Cardiac ventricle fibroblast (primary cell): ENCODE measurements at places on chromosomes 11 and 22. TPM values are rescaled to one million over a fixed set of nuclear protein-coding genes. Genes with fewer than 3 reads are reported as not detected.

The CHST1 gene
- total RNA-seq: 74.1 and 83.0 TPM in 2 replicates

The HBB gene
- not detected in 2 replicates for total RNA-seq

The KCNQ1OT1 gene
- total RNA-seq: 1.1 and 1.3 TPM in 2 replicates

The DDIAS gene
- 0.34 and 0.62 TPM in 2 replicates for total RNA-seq

The SLC16A8 gene
- total RNA-seq: 0.34 and 0.62 TPM in 2 replicates

The HOATZ gene
- not detected in 2 replicates for total RNA-seq

The NECTIN1 gene
- 2.3 TPM in 2 replicates for total RNA-seq

The GRK3 gene
- 0.56 and 5.0 TPM in 2 replicates for total RNA-seq

The FDXACB1 gene
- 1.5 and 2.5 TPM in 2 replicates for total RNA-seq

The CDK2AP2 gene
- total RNA-seq: 29.5 and 35.6 TPM in 2 replicates

The DRD2 gene
- total RNA-seq: 0.31 TPM in 1 of 2 replicates, not detected in the other

The POTEH gene
- total RNA-seq: not detected in 2 replicates

The OSBP2 gene
- total RNA-seq: 0.44 and 0.81 TPM in 2 replicates

The DEPDC5 gene
- 4.2 and 15.2 TPM in 2 replicates for total RNA-seq

The LSP1 gene
- total RNA-seq: 238 and 277 TPM in 2 replicates

The OR5P2 gene
- total RNA-seq: not detected in 2 replicates

The CFL1 gene
- total RNA-seq: 687 and 730 TPM in 2 replicates

The WEE1 gene
- 15.4 and 22.6 TPM in 2 replicates for total RNA-seq

The TBX10 gene
- not detected in 2 replicates for total RNA-seq

The MIF gene
- 800 and 820 TPM in 2 replicates for total RNA-seq

The TRABD gene
- total RNA-seq: 19.4 and 22.1 TPM in 2 replicates

The FAM83F gene
- total RNA-seq: not detected in 2 replicates

The OR51E1 gene
- total RNA-seq: not detected in 2 replicates
